NCI-H69 (cell line): ENCODE measurements at places on chromosomes 16 and 17.
A peak's percentile ranks its signal among the peaks of the same experiment; 100 is the strongest.

DNA sequence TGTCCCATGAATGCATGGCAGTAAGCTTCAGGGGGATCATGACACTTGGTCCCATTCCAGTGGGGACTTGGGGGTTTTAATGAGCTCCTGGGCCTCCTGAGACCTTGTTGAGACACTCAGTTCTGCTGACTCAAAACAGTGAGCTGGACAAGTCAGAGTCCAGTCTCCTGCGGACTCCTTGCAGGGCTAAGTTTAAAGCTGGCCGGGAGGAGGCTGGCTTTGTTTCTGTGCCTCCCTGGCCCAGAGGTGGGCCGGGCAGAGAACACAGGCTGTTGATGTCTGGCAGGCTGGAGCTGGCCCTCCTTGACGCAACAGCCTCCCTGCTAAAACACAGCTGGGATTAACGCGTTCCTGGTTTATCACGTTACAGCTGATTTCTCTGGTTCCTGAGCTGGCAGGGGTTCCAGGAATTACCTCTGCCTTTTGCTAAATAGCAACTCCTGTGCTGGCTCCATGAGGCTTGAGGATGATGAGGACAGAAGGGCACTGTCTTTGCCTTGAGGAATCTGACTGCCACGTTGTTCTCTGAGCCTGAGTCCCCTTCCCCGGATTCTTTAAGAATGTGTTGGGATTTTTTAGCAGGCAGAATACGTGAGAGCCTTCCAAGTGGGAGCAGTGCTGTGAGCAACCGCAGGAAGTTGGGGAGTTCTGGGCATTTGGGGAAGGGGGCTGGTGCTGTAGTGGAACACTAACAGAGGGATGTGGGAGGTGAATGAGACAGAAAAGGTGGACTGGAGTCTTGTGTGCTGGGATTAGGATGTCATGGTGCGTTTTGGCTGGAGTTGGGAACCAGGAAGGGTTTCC, 2.0 kb downstream of the GPT2 start:
- peak; percentile 37 for DNase-seq

DNA sequence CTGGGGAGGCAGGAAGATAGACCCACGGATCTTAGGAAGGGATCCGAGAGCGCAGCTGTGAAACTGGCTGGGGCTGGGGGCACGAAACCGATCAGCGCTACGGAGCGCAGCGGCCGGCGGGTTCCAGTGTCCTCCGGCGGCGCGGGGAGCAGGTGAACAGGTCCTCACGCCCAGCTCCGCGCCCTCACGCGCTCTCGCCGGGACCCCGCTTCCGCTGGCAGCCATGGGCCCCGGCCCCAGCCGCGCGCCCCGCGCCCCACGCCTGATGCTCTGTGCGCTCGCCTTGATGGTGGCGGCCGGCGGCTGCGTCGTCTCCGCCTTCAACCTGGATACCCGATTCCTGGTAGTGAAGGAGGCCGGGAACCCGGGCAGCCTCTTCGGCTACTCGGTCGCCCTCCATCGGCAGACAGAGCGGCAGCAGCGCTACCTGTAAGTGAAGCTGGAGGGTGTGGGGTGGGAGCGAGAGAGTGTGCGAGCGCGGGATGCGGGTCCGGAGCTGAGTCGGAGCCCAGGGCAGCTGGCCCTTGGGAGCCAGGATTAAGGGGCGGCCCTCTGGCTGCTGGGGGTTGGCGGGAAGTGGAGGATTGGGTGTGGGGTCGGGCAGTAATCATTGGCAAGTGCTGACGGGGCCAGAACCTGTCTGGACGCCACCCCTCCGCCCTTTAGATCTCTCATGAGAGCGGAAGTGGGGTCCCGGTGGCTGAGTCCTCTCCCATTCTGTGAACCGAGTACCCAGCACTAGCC, 479 bp downstream of the ITGA3 start:
- DNase-seq, result peak; percentile 90

- no peak for DNase-seq
Measured at GRCh38 chr17:56636265-56636664, 42.8 kb downstream of the NOG start.

DNA sequence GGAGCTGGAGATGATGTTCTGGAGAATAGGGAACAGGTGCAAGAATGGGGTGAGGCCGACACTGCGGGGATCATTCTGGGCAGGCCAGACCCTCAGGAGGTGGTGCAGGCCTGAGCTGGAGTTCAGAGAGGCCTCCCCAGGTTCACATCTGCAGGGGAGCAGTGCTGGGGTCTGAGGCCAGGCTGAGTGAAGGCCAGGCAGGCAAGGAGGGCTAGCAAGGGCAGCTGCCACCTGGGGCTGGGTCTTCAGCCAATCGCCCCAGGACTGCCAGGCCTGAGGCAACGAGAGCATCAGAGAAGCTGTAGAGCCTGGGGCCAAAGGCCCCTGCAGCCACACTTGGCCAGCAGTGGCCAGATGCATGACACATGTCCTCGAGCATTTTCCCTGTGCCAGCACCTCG, 14.5 kb downstream of the FOXN1 start:
- DNase-seq, result no peak

DNA sequence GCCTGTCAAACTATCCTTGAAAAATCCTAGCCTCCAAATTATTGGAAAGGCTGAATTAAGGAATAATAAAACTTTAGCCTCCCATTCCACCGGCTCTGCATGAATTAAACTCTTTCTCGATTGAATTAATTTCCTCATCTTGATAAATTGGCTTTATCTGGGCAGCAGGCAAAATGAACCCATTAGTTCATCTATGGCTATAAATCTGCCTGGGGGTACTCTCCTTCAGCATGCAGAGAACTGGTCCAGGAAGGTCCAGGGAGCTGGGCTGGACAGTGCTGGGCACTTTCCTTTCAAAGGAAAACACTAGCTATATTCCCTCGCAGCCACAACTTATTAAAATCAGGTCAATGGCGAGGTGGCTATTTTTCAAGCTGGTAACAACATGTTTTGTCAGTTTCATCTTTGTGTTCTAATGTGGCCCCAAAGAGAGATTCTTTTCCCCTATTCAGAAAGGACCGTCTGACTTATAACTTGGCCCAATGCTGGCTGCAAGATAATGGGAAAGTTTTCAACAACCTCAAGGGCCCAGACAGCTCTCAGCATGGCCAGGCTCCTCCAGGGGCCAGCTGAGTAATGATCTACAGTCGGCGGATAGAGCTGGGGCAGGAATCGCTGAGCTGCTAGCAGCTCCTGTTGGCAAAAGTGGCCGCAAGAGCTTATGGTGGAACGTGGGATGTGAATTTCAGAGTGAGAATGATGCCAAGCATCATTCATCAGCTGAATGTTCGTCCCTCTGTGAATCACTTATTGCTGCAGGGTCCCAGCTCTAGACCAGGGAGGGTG, 326.9 kb downstream of the SLC39A11 start:
- no peak for DNase-seq
